LNCaP clone FGC (cell line): ENCODE measurements at places on chromosomes 7 and 10.

DNA sequence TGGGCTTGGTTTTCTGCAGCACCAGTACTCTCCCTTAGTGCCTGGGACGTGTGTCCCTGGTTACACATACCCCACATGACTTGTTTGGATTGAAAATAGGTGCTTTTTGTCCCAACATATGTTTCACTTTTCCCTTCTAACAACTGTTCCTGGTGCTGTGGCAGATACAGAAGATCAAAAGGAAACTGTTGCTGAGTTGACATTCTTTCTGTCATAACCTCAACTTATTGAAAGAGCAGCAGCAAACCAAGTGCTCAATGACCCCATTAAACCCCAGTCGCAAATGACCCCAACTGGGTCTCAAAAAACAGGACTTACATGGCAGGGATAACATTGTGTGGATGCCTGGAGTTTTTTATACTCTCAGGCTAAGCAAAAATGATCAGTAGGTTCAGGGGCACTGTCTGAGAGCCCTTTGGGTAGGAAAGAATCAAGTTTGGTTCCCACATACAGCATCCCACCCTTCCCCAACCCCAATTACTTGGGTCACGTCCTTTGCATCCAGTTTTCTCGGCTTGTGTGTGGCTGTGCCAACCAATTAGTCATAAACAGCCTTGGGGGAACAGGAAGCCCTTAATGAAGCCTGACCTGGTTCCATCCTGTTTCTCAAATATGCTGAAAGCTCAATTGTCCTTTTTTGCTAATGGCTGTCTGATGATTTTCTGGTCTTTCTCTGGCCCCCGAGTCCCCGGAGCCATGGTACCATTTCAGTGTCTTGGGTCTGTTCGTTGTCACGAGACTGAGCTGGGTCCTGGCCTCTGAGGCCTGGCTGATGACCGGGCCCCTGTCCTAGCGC, 4.9 kb downstream of the HKDC1 start:
- no peak for DNase-seq

- DNase-seq: no peak
Observed at GRCh38 chr10:98154076-98154475, 19.6 kb downstream of the R3HCC1L start.

- no peak for DNase-seq
Observed at GRCh38 chr10:6346631-6347030, 143.9 kb downstream of the PFKFB3 start.

GRCh38 chr10:22320591-22321155, at the start of gene BMI1:
BMI1 (plus strand) TSS chr10:22321099; CDS start chr10:22326450, 5,351 bp downstream.
- DNase-seq: no peak

DNA sequence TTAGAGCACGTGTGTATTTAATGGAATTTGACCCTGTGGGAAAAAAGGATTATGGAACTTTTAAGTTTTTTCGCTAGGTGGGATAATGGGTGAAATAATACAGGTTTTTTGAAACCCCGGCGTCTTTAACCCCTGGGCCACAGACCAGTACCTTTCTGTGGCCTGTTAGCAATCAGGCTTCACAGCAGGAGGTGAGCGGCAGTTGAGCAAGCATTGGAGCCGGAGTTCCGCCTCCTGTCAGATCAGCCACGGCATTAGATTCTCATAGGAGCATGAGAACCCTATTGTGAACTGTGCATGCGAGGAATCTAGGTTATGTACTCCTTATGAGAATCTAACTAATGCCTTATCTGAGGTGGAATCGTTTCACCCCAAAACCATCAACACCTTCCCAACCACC, 28.6 kb downstream of the WAC start:
- no peak for DNase-seq

DNA sequence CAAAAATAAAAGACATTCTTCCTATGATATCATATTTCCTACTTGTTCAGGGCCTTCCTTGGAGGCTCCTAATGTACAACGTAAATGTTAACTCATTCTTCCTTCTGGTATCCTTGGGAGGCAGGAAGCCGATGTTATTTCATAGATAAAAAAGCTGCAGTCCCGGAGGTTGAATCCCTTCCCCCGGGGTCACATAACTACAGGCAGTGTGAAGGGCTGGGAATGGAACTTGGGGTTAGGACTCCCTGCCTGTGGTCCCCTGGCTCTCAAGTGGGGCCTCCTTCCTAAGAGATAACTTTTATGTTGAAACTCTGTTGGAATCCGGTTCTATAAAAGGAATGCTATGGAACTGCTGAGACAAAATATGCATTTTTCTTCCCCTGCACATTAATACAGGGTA, 14.9 kb upstream of the CCDC3 start:
- DNase-seq: no peak

DNA sequence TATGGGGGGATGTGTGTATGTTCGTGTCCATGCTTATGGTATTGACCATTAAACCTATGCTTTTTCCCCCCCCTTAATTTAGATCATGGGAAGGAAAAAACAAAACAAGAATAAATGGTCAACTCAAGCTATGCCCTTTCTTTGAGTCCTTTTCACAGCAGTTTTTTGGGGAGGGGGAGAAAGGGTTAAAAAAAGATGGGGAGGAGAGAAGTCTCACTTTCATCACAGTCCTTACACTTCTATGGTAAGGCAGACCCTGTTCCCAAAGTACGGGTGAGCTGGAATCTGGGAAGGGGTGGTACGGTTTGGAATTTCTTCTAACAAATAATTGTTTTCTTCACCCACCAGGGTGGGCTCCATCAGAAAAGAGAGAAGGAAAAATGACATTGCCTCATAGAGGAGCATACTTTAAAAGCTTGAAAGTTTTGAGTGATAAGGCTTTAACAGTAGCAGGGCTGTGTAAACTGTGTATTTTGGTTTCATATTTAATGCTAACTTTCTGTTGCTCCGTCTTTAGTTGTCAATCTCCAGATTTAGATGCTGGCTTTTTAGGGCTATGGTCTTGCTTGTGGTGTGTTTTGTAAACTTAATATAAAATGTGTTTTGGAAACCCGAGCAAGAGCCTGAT, 180.1 kb downstream of the TCF7L2 start:
- no peak for DNase-seq

- peak; percentile 94 for DNase-seq
Observed at GRCh38 chr10:125064681-125065492, 95.5 kb downstream of the CTBP2 start.

DNA sequence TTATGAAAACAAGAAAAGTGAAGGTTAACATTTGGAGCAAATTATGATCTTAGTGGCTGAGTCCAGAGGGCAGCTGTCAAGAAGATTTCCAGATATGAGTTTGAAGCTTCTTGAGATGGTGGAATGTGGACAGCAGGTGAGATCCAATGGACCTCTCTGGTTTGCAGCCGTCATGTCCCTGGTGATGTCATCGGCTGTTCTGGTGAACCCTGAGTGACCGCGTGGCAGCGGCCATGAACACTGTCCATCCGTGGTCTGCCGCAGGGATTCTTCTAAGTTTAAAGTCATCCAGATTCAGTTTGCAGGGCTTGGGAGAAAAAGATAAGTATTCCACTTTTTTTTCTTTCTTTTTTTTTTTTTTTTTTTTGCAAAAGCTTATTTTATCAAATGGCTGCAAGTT, 15.8 kb upstream of the VIPR2 start:
- no peak for DNase-seq

- no peak for DNase-seq
Observed at GRCh38 chr7:158646766-158647474, 57.7 kb downstream of the NCAPG2 start.

GRCh38 chr7:41816111-41816510, 113.2 kb upstream of the INHBA start:
- no peak for DNase-seq

GRCh38 chr10:130739016-130739756, 572.3 kb downstream of the TCERG1L start:
- no peak for DNase-seq

- no peak for DNase-seq
Observed at GRCh38 chr10:61629576-61629975, 33.2 kb upstream of the CABCOCO1 start.
